ENCODE measurements at places on chromosomes 12 and 14.

- no peak for DNase-seq
Measured at GRCh38 chr14:77088645-77089044, 9.4 kb upstream of the CIPC start.

GRCh38 chr14:90408713-90409112, 11.9 kb downstream of the CALM1 start:
- DNase-seq, result no peak

- peak; percentile 86 for DNase-seq
Measured at GRCh38 chr14:69719501-69719951, 47.4 kb upstream of the SRSF5 start.

GRCh38 chr14:56358851-56359614, 220.6 kb upstream of the TMEM260 start:
- no peak for DNase-seq

- DNase-seq, result no peak
Measured at GRCh38 chr14:39459795-39460478, 27.7 kb upstream of the FBXO33 start.

GRCh38 chr14:61678975-61679374, 16.3 kb upstream of the HIF1A start:
- DNase-seq, result no peak

DNA sequence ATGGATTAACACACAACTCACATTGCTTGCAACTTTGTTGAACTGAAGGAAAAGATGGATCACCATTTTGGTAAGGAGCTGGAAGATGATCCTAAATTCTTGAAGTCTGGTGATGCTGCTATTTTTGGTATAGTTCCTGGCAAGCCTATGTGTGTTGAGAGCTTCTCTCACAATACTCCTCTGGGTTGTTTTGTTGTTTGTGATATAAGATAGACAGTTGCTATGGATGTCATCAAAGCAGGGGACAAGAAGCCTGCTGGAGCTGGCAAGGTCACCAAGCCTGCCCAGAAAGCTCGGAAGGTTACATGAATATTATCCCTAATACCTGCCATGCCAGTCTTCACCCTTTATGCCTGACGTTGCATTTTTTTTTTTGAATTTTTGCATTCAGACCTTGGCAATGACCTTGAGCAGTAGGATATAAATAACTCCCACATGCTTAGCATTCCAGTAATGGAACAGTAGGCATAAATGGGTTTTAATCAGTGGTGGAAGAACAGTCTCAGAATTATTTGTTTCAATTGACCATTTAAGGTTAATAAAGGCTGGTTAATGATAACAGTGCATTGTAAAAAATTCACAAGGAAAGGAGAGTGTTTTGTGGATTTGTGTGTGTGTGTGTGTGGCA, 129.0 kb upstream of the SEL1L start:
- DNase-seq, result no peak

GRCh38 chr14:88242446-88242845, 80.6 kb downstream of the KCNK10 start:
- DNase-seq, result no peak

DNA sequence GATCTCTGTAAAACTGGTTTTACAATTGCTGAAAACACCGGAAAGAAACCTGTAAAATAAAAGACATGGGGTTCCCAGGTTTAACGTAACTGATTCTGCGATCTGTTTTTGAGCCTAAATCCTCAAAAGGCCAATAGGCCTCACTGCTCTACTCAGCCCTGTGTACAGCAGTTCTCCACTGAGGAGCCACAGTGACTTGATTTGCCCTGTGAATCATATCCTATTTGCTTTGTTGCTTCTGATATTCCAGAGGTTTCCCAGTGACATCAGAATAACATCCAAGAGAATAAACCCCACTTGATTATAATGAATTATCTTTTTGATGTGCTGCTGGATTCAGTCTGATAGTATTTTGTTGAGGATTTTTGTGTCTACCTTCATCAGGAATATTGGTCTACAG, 27.5 kb downstream of the MDM1 start:
- no peak for DNase-seq

DNA sequence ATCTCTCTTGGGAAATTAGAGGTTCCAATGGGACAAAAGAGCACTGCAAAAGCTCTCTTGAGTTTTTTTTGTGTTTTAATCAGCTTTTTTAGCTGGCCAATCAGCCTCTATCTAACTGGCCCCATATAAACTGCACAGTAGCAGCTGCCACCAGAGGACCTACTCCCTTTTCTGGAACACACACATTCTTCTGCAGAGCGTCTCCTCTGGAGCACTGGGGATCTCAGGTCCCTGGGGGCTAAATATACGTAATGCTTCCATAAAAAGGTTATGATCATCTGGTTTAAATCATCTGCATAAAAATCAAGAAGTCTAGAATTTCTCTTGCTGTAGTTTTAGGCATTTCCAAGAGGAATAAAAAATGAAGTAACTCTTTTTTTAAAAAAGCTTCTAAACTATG, 32.3 kb downstream of the TSPAN8 start:
- no peak for DNase-seq

GRCh38 chr12:66232263-66232662, 43.2 kb downstream of the IRAK3 start:
- no peak for DNase-seq

Measured in coronary artery (tissue), 2 donors.